ENCODE measurements at places on chromosomes 3 and 15.
A peak's percentile ranks its signal among the peaks of the same experiment; 100 is the strongest.

GRCh38 chr15:62534996-62535395 lies 369.9 kb upstream of the C2CD4B start:
- DNase-seq, result no peak

- DNase-seq, result peak; percentile 56
Measured at GRCh38 chr3:190017521-190018288, 103.0 kb downstream of the P3H2 start.

- DNase-seq, result no peak
Measured at GRCh38 chr3:59527493-59527892, 477.7 kb upstream of the CFAP20DC start.

DNA sequence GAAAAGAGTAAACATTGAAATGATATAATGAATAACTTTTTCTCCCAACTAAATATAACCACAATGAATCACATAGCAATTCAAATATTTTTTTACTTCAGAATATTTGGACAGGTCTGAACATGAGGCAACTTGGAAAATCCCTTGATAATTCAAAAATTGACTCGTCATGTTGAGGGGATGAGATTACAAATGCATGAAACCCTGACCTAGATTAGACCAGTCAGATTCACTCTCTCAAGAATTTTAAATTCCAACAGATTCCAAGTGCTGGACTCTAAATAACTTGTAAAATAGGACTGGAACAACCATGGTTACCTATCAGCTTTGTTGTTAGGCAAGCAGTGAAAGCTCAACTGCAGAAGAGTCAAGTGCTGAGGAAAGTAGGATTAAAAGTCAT lies 317.5 kb downstream of the GBE1 start:
- peak; percentile 81 for DNase-seq

GRCh38 chr15:64763462-64763861 lies 11.9 kb downstream of the RBPMS2 start:
- DNase-seq, result no peak

DNA sequence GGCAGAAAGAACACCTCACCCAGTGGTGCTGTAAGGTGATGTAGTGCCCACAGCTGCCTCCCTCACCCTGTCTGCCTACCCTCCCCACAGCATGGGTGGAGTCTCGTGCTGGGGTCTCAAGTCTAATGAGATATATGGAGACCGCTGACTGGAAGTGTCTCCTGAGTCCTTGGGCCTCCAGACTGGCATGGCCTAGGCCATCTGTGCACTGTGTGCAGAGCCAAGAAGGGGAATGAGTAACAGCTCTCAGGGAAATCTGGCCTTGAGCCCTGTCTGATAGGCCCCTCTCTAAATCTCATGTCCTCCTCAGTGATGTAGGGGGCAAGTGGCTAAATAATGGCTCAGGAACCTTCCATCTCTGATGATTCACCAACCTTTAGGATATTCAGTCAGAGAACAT lies 277.4 kb downstream of the PLCL2 start:
- no peak for DNase-seq

- no peak for DNase-seq
Measured at GRCh38 chr15:67914028-67914427, 74.2 kb upstream of the RNU6-1 start.

GRCh38 chr3:43534675-43535074 lies 87.1 kb downstream of the ANO10 start:
- DNase-seq, result no peak

DNA sequence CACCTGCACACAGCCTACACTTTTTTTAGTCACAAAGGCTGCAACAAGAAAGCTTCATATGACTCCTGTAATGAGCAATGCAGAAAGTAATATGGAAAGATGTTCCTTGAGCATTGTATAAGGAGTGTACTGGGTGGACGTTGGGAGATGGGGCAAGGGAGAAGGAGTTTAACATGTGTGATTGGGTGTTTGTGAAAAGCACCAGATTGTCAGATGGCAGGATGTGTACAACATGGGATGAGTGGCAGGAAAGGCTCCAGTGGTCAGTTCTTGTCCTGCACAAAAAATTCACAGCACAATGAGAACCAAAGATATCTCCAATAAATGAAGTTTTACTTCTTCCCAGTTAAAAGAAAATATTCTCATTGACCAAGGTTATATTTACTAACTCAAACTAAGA lies 255.1 kb downstream of the EPHA3 start:
- no peak for DNase-seq

GRCh38 chr3:55692957-55693558 lies 206.0 kb upstream of the WNT5A start:
- DNase-seq, result no peak

DNA sequence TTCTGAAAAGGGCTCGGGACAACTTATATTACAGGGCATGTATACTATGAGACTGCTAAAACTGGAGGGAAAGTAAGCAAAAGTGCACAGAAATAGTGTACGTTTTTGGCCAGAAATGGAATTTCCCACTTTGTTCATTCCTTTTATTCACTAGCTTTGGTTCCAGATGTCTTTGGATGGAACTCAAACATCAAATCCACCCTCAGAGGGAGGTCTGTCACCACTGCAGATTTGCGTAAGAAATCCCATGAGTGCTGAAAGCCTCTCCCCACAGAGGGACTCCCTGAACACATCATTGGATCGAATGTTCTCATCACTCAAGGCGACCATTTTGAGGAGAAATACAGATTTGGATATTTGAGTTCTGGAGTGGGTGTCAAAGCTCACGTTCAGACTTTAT lies 71.6 kb downstream of the FEM1B start:
- DNase-seq, result no peak

DNA sequence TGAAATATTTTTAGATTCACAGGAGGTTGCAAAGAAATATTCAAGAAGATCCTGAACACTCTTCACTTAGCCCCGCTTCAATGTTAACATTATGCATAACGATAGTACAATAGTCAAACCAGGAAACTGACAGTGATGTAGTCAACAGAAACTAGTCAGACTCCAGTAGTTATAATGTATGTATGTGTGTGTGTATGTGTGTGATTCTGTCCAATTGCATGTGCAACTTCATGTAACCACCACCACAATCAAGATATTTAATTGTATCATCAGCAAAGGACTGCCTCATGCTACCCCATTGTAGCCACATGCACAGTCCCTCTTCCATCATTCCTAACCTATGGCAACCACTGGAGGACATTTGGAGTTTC lies 77.9 kb downstream of the APBA2 start:
- no peak for DNase-seq

All from NCI-H226 (cell line).